ENCODE measurements at places on chromosomes 5 and 9. TPM values are rescaled to one million over a fixed set of nuclear protein-coding genes. Genes with fewer than 3 reads are reported as not detected.

Gene TDRD7
- 7.9 TPM for total RNA-seq

Gene CWC27
- total RNA-seq: 26.7 TPM

GRCh38 chr5:110917161-110917875 lies 154.2 kb upstream of the TSLP start:
- DNase-seq: no peak

GRCh38 chr5:116402235-116402634 lies 172.4 kb downstream of the SEMA6A start:
- DNase-seq: no peak

DNA sequence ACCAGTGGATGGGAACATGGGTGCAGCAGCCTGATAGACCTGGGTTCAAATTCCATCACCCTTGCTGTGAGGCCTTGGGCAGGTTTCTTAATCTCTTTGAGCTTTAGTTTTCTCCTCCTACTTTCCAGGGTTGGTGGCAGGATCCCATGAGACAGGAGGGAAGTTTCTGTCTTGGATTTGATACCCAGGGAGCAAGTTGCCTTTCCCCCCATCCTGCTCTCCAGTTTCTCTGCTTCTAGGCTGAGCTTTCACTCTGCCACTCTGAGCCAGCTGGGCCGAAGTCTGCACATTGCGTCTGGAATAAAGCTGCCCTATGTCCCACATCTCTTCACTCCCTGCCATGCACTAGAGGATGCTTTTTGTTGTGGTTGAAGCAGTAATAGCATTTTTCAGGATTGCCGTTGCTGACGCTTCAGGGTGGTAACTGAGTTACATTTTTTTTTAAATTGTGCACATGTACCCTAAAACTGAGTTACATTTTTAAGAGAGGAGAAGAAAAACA lies 40.5 kb upstream of the ANGPTL2 start:
- no peak for DNase-seq

DNA sequence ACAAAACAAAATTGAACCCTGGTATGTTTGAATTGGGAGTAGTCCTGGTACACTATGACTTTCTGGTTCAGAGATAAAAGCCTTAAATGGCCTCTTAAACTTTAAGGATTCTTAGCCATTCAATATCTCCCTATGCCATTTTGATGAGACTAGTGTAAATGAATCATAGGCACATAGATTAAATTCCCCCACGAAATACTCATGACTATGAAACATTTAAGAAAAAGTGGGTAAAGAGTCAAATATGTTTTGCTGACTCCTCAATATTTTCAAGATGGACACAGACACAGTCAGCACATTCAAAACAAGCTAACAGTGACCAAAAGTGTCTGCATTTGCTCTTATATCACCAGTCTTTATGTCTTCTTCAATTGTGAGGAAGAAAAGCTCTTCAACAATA lies 278.3 kb downstream of the PDE4D start:
- no peak for DNase-seq

All from left ventricle myocardium inferior (tissue), 1 donor.